AML-193 (cell line): ENCODE measurements at places on chromosomes 12 and 14.

DNA sequence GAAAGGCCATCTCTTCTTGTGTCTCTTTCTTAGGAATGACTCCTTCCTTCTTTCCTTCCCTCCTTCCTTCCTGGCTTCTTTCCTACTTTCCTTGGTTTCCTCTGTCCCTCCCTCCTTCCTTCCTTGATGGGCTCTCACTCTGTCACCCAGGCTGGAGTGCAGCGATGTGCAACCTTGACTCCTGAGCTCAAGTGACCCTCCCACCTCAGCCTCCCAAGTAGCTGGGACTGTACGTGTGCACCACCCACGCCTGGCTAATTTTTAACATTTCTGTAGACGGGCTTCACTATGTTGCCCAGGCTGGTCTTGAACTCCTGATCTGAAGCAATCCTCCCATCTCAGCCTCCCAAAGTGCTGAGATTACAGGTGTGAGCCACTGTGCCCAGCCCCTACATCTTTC is 10.9 kb upstream of the P2RX7 start:
- no peak for DNase-seq

- peak; percentile 37 for DNase-seq
Measured at GRCh38 chr14:101665478-101666078, 95.9 kb upstream of the PPP2R5C start.

GRCh38 chr14:98612434-98613200 is 659.4 kb downstream of the BCL11B start:
- DNase-seq = no peak

DNA sequence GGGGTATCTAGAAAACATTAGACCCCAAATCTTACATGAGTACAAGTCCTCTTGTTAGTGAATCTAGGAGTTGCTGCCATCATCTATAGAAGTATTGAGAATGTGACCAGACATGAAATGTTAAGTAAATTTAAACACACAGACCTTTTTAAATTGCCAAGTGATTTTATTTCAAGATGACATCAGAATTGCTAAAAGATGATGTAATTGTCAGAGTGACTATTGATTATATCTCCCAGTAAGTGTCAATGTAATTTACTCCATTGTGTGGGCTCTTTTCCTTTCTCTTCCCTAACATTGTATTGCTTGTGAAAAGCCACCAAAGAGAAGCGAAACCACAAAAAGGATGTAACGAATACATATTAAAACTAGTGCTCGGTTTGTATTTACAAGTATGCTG is 16.8 kb downstream of the ADAM21 start:
- DNase-seq = no peak

DNA sequence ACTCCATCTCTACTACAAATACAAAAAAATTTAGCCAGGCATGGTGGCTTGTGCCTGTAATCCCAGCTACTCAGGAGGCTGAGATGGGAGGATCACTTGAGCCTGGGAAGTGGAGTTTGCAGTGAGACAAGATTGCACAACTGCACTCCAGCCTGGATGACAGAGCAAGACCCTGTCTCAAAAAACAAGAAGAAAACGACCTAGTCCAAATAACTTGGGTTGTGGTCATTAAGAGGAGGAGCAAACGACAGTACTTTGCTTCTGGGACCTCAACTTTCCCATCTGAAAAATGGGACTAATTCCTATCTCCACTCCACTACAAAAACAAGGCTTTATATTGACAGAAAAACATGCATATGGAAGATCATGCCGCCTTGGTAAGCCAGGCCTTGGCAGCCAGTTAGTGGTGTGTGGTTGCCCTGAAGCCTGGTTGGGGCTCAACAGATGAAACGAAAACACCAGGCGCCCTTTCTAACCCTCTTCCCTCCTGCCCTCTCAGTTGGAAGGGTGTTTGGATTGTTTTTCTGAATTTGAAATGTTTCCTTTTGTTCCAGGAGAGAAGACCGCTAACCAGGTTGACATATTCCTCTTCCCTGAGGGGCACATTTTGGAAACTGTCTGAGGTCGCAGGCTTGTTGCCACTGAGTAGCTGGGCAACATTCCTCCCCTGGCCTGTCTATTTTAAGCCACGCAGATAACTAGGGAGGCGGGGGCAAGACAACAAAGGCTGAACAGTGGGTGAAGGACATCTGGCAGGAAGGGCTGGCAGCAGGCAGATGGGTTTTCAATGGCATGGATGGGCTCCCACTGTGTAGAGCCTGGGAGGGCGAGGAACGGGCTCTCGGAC is 13.7 kb upstream of the VPS37B start:
- DNase-seq = no peak

GRCh38 chr12:127728285-127728684 is 538.7 kb upstream of the TMEM132C start:
- DNase-seq = no peak

GRCh38 chr14:78479127-78479780 is 309.1 kb downstream of the NRXN3 start:
- DNase-seq = no peak

- DNase-seq = no peak
Measured at GRCh38 chr12:68673788-68674187, 13.0 kb upstream of the NUP107 start.

GRCh38 chr12:128916425-128916824 is 63.1 kb downstream of the GLT1D1 start:
- no peak for DNase-seq

DNA sequence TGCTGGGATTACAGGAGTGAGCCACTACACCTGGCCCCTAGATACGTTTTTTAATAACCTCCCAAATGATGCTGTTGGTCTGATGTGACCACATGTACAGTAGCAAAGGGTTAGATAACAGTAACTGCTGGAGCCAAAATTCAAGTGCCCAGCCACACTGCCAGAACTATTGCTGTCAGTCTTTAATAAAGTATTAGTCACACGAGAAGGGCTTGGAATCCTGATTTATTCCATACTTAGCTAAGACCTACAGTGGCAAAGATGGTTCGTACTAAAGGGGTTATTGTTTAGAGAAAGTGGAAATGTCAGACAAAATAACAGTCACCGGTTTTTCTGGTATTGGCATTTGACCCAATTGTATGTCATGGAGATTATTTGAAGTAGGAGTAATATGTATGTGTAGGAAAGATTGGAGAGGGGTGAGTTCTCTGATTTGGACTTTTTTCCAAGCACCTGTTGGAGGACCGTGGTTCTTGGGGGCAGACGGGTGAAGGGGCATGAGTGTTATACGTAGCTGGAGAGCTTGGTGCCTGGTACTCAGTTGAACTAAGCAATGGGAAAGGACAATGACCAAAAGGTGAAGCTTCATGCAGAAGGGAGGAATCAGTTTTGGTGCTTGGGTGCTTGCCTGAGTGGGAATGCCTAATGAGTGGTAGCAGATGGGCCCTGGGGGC is 9.7 kb downstream of the TUBA1C start:
- DNase-seq = no peak
